Hepatocyte (in vitro differentiated cells): ENCODE measurements at places on chromosomes 7 and 10. TPM values are rescaled to one million over a fixed set of nuclear protein-coding genes. Genes with fewer than 3 reads are reported as not detected.

Gene CCDC7
- total RNA-seq = 10.0 and 11.3 TPM in 2 replicates

Gene LIPK
- total RNA-seq = not detected in 2 replicates

Gene CSGALNACT2
- 13.9 and 15.2 TPM in 2 replicates for total RNA-seq

Gene FAM237B
- not detected in 2 replicates for total RNA-seq

Gene SPACDR
- 0.13 and 0.72 TPM in 2 replicates for total RNA-seq

Gene SEMA3D
- total RNA-seq = 44.9 and 49.8 TPM in 2 replicates

Gene OPALIN
- total RNA-seq = not detected in 2 replicates

Gene FMC1
- 5.0 and 12.9 TPM in 2 replicates for total RNA-seq
